ENCODE measurements at places on chromosomes 16 and 17.

DNA sequence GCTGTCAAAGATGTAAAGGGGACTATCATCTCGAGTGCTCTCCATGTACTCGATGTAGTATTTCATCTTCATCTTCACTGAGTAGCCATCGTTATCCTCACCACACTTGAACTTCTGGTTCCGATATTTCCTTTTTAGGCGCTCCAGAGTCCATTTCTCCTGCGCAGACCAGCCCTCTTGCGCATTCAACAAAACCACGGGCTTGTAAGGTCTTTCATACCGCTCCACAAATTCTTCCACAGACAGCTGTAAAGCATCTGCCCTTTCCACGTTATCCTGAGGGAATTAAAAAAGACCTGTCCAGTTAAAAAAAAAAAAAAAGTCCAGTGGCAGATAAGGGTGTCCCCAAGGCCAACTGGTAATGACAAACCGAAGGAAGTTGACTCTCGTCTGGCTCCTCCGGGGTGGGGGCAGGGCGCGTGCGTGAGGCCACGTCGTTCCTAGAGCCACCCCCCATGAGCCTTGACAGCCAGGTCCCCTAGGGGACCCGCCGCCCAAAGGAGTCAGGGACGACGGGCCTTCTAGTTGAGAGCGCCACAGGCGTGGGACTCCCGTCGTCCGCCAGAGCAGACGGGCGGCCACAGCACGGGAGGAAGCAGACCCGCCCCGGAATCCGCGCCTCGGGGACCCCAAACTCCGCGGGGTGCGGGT, 701 bp downstream of the JMJD6 start:
- peak overlapping the region; percentile 96 for H3K4me3 ChIP-seq
- H3K27me3 ChIP-seq, result no peaks in the 10 kb centered on the region
- H3K36me3 ChIP-seq, result peaks cover 49% of the 10 kb centered on the region
- H3K4me1 ChIP-seq, result peaks cover 44% of the 10 kb centered on the region
- DNase-seq, result peak; percentile 83

- no peaks in the 10 kb centered on the region for H3K36me3 ChIP-seq
- H3K4me3 ChIP-seq, result no peak overlapping the region
- peaks cover 4% of the 10 kb centered on the region for H3K27me3 ChIP-seq
- DNase-seq, result no peak
- H3K27ac ChIP-seq, result no peak overlapping the region
- H3K4me1 ChIP-seq, result no peaks in the 10 kb centered on the region
Measured at GRCh38 chr16:67268136-67268579, 11.2 kb upstream of the PLEKHG4 start.

DNA sequence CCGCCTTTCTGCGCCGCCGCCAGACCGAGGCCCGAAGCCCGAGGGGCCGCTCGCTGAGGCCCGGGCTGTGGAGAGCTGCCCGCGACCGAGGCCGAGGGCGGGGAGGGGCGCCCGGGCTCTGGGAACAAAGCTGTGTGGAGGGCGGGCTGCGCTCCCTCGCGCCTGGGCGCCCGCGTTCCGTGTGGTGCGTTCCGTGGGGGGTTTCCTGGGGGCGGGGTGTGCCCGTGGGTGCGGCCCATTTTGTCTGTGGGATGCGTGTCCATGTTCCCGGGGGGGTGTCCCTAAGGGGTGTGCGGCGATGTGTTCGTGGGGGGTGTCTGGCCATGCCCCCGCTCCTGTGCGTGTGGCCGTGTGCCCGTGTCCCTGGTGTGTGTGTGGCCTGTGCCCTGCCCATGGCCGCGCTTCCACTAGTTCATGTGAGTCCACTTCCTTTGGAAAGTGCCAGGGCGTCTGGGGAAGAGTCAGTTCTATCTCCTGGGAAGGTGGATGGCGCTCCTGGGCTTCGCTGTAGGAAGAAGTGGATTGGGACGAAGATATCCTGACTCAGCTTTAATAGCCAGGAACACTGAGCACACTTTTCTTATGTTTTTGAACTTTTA, 520 bp downstream of the JPT2 start:
- peak; percentile 48 for DNase-seq
- peaks cover 13% of the 10 kb centered on the region for H3K36me3 ChIP-seq
- peak overlapping the region; percentile 97 for H3K4me3 ChIP-seq
- H3K27me3 ChIP-seq, result no peaks in the 10 kb centered on the region
- H3K4me1 ChIP-seq, result peaks cover 29% of the 10 kb centered on the region
- H3K27ac ChIP-seq, result peak overlapping the region; percentile 79

DNA sequence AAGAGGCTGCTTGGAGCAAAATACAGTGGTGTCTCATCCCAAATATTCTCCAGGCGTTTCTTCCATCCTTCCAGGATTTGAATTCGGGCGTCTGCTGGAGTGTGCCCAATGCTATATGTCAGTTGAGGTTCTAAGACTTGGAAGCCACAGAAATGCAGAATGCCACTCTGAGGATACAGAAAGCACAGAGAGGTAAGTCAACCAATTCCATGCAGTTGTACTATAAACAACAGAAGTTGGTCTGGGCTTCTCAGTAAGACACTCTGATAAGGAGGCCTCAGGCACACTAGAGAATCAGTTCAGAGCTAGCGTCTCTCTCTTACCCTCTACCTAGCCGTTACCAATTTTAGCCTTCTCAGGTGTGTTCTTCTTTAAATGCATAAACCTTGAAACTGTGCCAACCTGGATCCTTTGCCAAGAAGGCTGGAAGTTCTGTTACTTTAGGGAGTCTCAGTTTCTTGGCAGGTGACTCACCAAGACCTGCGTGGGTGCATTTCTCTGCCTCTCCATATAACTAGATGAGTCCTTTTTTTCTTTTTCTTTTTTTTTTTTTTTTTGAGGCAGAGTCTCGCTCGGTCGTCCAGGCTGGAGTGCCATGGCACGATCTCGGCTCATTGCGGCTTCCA, 15.1 kb downstream of the NQO1 start:
- H3K4me3 ChIP-seq, result no peak overlapping the region
- no peaks in the 10 kb centered on the region for H3K27me3 ChIP-seq
- H3K36me3 ChIP-seq, result peaks cover 4% of the 10 kb centered on the region
- DNase-seq, result peak; percentile 49

GRCh38 chr17:80758481-80759376, 214.1 kb downstream of the RPTOR start:
- H3K27ac ChIP-seq, result peak overlapping the region; percentile 86
- H3K4me3 ChIP-seq, result no peak overlapping the region

- H3K27me3 ChIP-seq, result no peaks in the 10 kb centered on the region
- peak overlapping the region; percentile 89 for H3K4me3 ChIP-seq
- H3K36me3 ChIP-seq, result peaks cover 43% of the 10 kb centered on the region
- H3K27ac ChIP-seq, result peak overlapping the region; percentile 94
- H3K4me1 ChIP-seq, result peaks cover 53% of the 10 kb centered on the region
- DNase-seq, result peak; percentile 24
Measured at GRCh38 chr17:77089124-77089490, 51.7 kb upstream of the SEC14L1 start.

DNA sequence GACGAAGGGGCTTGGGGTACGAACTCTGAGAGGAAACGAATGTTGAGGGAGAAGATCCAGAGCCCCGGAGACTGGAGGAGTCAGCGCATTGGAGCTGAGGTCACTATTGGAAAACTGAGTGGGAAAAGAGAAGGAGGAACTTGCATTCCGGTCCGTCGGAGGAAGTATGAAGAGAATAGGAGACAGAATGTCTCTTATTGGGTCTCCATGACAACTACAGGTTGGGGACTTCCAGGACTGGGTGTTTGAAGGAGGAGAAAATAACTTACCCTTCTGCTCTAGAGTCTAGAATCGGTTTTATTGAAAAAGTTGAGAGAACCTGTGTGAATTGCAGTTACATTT, 537 bp downstream of the GOSR1 start:
- H3K4me1 ChIP-seq, result peaks cover 34% of the 10 kb centered on the region
- peaks cover 2% of the 10 kb centered on the region for H3K27me3 ChIP-seq
- peak overlapping the region; percentile 94 for H3K4me3 ChIP-seq
- peak overlapping the region; percentile 94 for H3K27ac ChIP-seq
- H3K36me3 ChIP-seq, result peaks cover 12% of the 10 kb centered on the region
- DNase-seq, result no peak

GRCh38 chr17:74921026-74921681, 1.9 kb downstream of the USH1G start:
- H3K4me1 ChIP-seq, result peaks cover 6% of the 10 kb centered on the region
- no peak overlapping the region for H3K27ac ChIP-seq
- peaks cover 45% of the 10 kb centered on the region for H3K27me3 ChIP-seq
- H3K4me3 ChIP-seq, result no peak overlapping the region
- DNase-seq, result no peak

GRCh38 chr16:86027373-86028126, 128.6 kb downstream of the IRF8 start:
- no peak overlapping the region for H3K4me3 ChIP-seq
- H3K36me3 ChIP-seq, result peaks cover 7% of the 10 kb centered on the region

- H3K36me3 ChIP-seq, result no peaks in the 10 kb centered on the region
- no peaks in the 10 kb centered on the region for H3K4me1 ChIP-seq
- DNase-seq, result no peak
- no peak overlapping the region for H3K27ac ChIP-seq
- no peak overlapping the region for H3K4me3 ChIP-seq
Measured at GRCh38 chr16:73848993-73849392, 447.6 kb upstream of the PSMD7 start.

DNA sequence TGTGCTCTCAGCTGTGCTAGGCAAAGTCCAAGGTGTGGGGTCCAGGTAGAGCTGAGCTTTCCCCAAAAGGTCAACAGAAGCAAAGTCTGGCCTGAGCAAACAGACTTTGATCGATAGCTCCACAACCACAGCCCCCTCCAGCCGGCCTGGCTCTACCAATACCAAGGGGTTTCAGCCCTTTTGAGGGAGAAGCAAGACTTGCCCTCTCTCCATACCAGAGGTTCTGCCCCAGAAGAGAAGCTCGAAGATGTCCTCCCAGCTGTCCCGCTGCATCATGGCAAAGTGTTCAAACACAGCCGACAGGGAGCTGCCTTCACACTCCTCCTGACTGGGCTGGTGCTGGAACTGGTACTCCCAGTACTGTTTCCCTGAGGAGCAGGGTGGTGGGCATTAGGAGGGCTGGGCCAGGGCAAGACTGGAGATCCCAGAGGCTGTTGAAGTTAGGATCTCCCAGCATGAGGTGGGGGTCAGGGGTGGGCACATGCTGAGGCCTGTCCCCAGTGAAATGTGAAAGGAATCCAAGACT, 1.7 kb downstream of the VTN start:
- no peaks in the 10 kb centered on the region for H3K36me3 ChIP-seq
- no peak overlapping the region for H3K27ac ChIP-seq
- H3K27me3 ChIP-seq, result no peaks in the 10 kb centered on the region
- peaks cover 12% of the 10 kb centered on the region for H3K4me1 ChIP-seq
- no peak for DNase-seq
- no peak overlapping the region for H3K4me3 ChIP-seq

DNA sequence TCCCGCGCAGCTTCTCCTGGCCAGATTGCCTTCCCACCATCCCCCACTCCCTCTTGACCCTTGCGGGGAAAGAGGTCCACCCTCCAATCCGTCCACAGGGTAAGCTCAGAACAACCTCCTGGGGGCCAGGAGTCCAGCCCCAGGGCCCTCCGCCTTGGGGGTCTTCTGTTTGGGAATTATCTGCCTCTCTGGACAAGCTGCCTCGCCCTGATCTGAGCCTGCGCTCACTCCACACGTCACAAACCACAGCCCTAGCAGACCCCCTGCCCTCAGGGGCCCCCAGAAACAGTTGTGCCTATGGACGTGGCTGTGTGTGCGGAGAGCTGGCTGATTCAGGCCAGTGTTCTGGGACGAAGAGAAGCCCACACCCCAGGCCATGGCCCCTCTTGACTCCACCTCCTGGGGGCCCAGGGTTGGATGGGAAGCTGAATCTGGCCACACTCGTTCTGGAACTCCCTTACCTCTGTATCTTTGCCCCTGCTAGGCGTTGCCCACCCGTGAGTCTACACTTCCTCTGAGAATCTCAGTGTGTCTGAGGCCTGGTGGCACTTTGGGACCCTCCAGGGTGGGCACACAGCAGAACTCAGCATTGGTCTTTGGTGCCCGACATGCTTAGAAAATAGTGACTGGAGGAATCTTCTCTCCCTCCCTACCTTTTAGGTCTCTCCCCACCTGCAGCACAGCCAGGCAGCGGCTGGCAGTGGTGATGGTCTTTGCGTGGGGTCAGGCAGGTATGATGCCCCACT, 119.9 kb upstream of the SMURF2 start:
- H3K27ac ChIP-seq, result no peak overlapping the region
- peaks cover 25% of the 10 kb centered on the region for H3K4me1 ChIP-seq
- peaks cover 6% of the 10 kb centered on the region for H3K27me3 ChIP-seq
- peak overlapping the region; percentile 50 for H3K4me3 ChIP-seq
- no peak for DNase-seq

DNA sequence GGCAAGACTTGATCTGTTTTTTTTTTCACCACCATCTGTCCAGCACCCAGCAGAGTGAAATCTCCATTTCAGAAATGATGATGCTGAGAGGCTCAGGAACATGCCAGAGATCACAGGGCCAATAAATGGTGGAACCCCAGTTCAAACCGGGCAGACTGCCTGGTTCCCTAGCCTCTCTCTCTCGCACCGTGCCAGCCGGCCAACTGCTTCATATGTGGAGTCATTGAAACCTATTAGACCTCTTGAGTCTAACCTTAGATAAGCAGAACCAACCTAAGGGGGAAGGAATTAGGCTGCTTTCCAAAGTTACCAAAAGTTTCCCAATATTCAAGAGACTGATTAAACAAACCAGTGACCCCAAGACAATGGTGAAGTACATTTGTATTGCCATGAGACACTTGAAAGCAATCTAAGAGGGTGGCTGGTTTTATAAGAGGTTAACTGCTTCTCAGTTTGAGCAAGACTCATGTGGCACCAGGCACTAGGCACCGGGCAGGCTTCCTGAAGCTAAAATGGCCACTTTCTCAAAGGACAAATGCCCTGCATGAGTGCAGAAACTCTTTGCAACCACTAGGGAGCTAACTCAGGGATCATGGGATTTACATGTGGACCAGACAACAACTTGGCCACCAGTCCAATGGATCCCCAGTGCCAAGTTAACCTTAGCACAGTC, 18.4 kb downstream of the TOX3 start:
- no peaks in the 10 kb centered on the region for H3K27me3 ChIP-seq
- no peaks in the 10 kb centered on the region for H3K36me3 ChIP-seq
- no peak overlapping the region for H3K4me3 ChIP-seq

DNA sequence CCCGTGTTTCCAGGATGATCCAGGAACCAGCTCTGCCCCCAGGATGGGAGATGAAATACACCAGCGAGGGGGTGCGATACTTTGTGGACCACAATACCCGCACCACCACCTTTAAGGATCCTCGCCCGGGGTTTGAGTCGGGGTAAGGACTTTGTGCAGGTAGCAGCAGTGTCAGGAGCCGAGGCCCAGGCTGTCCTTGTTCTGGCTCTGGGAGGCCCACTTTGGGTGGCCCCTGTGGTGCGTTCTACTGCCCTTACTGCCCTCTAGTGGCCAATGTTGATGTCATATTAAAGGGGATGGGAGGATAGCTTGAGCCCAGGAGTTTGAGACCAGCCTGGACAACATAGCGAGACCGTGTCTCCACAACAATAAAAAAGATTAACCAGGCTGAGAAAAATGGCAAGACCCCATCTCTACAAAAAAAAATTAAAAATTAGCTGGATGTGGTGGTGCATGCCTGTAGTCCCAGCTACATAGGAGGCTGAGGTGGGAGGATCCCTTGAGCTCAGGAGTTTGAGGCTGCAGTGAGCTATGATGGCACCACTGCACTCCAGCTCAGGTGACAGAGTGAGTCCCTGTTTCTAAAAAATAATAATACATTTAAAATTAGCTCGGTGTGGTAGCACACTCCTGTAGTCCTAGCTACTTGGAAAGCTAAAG, 20.9 kb upstream of the CLEC18A start:
- peak; percentile 39 for DNase-seq
- H3K27me3 ChIP-seq, result no peaks in the 10 kb centered on the region
- peaks cover 13% of the 10 kb centered on the region for H3K36me3 ChIP-seq
- no peak overlapping the region for H3K4me3 ChIP-seq

GRCh38 chr16:47917118-47917517, 238.7 kb downstream of the ABCC12 start:
- no peaks in the 10 kb centered on the region for H3K4me1 ChIP-seq
- H3K27me3 ChIP-seq, result peaks cover 7% of the 10 kb centered on the region
- H3K36me3 ChIP-seq, result no peaks in the 10 kb centered on the region
- no peak for DNase-seq
- H3K4me3 ChIP-seq, result no peak overlapping the region
- no peak overlapping the region for H3K27ac ChIP-seq
